ENCODE measurements at places on chromosomes 11 and 22.

- DNase-seq, result no peak
Measured at GRCh38 chr11:16770016-16770415, 31.6 kb downstream of the C11orf58 start.

DNA sequence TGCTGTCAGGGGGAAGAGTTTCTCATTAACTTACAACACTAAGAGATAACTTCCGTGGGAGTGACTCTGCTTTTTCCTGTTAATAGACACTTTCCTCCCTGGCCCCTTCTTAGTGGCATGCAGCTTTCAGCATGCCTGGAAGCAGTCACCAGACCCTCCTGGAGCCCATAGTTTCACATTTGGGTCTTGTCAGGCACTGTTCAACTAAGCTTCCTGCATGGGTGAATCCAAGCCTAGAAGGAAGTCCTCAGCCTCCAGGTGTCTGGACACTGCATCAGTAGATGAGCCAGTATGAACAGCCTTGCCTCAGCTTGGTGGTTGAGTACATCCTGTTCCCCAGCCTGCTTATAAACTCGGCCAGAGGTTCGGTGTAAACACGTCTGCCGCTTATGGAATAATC, 68.1 kb downstream of the PPP6R3 start:
- DNase-seq, result no peak

- no peak for DNase-seq
Measured at GRCh38 chr11:34634694-34635062, 13.8 kb downstream of the EHF start.

DNA sequence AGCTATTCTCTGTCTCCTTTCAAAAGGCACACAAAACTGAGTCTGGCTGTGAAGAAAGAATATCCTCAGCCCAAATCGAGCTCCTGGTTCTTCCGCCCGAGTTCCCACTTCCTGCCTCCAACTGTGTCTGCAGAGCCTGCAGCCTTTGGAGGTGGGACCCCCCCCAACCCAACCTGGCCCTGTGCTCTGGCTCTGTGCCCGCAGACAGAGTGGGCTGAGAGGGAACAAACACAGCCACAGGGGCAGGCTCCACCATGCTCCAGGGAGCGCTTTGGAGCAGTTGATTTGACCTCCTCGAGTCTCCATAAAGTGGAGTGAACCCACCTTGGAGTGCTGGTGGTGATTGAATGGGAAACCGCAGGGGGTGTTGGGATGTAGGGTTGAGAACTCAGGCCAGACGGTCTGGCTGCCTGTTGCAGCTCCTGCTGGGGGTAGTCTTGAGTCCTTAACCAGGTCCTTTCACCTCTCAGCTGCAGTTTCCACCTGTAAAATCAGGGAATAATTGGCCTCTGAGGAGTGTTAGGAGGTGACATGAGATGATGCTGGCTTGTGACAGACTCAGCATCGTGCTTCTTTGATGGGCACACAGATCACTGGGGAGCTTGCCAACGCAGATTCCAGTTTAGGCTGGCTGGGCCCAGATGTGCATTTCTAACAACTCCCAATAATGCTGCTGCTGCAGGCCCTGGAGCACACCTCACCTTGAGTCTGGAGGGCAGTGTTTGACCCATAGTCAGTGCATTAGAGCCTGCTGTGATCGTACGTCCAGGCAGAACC, 11.4 kb downstream of the DAGLA start:
- DNase-seq, result no peak

- DNase-seq, result no peak
Measured at GRCh38 chr22:40238425-40239344, 61.0 kb downstream of the TNRC6B start.

GRCh38 chr11:123393312-123393927, 36.6 kb upstream of the GRAMD1B start:
- DNase-seq, result no peak

- no peak for DNase-seq
Measured at GRCh38 chr11:23111527-23111926, 251.3 kb upstream of the CCDC179 start.

Data from germinal center (tissue), 1 donor.